HS-5 (cell line): ENCODE measurements at places on chromosomes 4 and X.

GRCh38 chr4:80386281-80386886, 50.9 kb downstream of the CFAP299 start:
- no peak for DNase-seq

DNA sequence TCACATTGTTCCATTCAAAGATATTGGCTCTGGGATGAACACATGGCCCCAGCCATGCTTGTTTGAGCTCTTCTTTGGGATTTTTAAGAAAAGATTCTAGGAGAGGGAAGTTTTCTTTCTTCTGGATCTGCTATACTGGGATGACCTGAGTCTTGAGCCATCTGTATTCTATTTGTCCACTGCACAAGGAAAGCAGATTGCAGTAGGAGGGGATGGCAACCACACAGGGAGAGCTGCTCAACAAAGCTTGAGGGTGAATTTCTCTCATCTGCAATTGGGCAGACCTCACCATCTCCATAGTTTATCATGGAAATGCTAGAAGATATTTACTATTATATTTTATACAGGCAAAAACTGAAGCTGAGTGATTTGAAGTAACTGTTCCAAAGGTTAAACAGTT, 34.3 kb downstream of the ADH7 start:
- no peak for DNase-seq

DNA sequence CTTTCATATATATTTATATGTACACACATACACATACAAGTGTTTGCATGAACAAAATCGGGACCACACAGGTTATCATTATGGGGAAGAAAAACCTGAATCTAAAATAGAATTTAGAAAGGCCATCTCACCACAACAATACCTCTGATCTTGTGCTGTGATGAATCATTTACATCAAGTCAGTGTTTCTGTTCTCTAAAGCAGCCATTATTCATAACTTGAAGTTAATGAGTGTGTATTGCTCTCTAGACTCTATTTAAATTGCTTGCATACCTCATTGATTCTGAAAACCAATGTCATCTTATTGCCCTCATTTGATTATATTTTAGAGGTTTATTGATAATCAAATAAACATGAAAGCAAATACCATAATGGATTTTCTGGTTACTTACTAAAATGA, 71.6 kb downstream of the FAM114A1 start:
- no peak for DNase-seq

DNA sequence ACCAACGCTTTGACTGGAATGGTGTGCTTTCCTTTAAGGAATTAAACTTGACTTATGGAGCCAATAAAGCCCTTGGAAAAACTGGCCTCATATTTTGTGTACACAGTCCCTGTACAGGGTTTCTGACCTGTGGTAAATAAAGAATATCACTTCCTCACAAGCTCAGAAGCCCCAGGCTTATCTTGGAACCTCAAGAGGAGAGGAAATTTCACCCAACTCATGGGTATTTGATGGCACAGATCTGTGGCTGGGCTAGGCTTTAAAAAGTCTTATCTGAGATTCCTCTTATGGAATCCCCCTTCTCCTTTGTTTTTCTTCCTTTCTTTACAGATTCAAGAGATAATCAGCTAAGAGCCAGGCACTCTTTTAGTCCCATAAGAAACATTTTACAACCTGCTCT, 89.3 kb upstream of the USP38 start:
- no peak for DNase-seq

DNA sequence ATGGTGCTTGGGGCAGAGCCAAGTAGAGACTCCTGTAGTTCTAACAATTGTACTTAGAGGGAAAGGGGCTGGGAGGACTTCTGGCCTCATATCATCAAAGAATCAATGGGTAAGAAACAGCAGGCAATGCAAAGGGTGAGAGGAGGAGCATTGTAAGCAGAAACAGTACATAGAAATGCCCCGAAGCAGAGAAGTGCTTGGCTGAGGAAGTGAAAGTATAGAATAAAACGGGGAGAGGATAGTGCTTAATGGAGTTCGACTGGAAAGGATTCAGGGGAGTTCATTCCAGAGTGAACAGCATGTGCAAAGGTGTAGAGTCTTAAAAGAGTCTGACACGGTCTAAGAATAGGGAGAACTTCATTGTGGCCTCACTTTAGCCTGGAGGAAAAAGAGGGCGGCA, 103.0 kb downstream of the SYNPO2 start:
- DNase-seq: no peak

DNA sequence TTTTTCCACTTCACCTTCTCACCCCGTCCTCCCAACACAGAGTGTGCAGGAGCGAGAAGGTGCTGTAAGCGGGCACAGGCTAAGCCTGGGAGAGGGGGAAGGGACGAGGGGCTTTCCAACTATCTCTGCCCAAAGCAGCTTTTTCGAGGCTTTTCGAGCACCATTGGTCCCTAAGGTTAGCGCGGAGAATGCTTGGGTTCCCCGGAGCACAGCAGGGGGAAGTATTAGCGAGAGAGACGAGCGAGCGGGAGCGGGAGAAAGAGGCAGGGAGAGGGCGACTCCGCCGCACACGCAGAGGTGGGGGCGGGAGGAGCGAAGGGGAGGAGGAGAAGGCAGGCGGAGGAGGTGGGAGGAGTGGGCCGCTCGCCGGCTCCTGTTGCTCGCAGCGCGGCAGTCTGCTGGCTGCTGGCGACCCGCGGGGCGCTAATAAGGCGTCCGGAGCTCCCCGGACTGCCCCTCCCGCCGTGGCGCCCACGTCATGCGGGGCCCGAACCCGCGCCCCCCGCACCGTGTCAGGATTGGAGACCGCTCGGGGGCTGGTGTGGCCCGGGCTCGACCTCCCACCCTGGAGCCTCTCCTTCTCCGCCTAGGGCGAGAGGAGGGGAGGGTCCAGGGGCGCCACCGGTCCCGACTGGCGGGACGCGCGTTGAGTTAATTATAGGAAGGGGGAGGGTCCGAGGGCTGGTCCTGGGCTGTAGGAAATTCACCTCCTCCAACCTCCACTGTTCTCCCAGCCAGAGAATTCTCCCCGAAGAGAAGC, at the start of gene ADAMTS3:
Gene ADAMTS3 (minus strand): TSS at position 263 of the 760 bp plus-strand sequence. CDS start 459 bp downstream, outside the sequence.
- no peak for DNase-seq

- no peak for DNase-seq
These were observed 23.8 kb upstream of the TADA2B start for GRCh38 chr4:7019367-7019766.

DNA sequence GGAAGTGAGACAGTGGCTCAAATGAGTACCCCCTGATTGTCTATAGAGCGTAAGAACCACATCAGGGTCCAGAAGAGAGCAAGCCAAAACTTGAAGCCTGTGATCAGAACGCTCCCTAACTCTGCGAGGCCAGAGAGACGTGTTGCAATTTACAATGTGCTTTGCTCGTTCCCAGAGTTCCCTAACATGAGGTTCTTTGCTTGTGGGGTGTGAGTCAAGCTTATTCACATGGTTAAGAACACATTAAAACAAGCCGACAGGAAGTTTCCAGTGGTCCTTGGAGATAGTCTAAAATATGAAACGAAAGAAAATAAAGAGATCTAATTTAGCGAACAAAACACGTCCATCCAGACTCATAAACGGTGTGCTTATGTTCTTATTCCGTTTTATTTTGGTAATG, 702.3 kb downstream of the TRIML1 start:
- DNase-seq: no peak

GRCh38 chr4:140816806-140817510, 60.8 kb upstream of the TBC1D9 start:
- DNase-seq: no peak

GRCh38 chr4:5979981-5980380, 38.2 kb downstream of the C4orf50 start:
- no peak for DNase-seq
